ENCODE measurements at places on chromosomes 2 and 18.

- no peak for DNase-seq
Measured at GRCh38 chr2:20670315-20671035, 3.5 kb downstream of the GDF7 start.

- DNase-seq, result no peak
Measured at GRCh38 chr2:43305012-43305411, 78.6 kb upstream of the ZFP36L2 start.

- no peak for DNase-seq
Measured at GRCh38 chr18:63168287-63168686, 151.3 kb downstream of the BCL2 start.

DNA sequence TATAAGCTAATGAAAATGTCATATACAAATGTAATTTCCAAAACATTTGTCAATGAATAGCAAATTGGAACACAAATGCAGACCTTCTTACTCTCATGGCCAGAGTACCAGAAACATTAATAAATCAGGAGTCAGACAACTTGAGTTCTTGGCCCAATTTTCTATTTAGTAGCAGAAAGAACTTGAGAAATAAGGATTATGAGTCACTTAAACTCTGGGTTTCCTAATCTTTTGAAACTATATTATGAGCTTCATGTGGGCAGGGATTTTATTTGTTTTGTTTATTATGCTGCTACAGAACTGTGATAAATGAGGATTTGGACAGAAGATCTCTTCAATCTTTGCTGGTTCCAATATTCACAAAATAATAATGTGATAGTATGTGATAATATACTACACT lies 686.7 kb downstream of the NR4A2 start:
- no peak for DNase-seq

DNA sequence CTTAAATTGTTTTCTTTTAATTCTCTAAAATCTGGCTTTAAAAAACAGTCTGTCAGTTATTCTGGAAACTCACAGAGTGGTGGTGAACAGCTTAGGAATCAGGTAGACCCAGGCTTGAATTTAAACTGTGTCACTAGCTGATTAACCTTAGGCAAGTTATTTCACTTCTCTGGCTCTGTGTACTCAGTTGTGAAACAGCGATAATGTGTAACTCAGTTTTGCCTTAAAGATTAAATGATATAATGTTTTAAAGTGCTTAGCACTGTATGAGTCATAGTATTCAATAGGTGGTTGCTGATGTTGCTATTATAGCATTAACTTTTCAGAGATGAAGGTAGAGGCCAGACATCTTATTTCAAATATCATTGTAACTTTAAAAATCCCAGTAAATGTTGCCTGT lies 40.7 kb downstream of the PKP4 start:
- DNase-seq, result no peak

GRCh38 chr2:69253611-69254301 lies 133.3 kb downstream of the GFPT1 start:
- DNase-seq, result peak; percentile 100

GRCh38 chr2:44351676-44352075 lies 9.6 kb downstream of the PREPL start:
- no peak for DNase-seq

GRCh38 chr2:74578408-74578807 lies 23.9 kb downstream of the DOK1 start:
- DNase-seq, result no peak

DNA sequence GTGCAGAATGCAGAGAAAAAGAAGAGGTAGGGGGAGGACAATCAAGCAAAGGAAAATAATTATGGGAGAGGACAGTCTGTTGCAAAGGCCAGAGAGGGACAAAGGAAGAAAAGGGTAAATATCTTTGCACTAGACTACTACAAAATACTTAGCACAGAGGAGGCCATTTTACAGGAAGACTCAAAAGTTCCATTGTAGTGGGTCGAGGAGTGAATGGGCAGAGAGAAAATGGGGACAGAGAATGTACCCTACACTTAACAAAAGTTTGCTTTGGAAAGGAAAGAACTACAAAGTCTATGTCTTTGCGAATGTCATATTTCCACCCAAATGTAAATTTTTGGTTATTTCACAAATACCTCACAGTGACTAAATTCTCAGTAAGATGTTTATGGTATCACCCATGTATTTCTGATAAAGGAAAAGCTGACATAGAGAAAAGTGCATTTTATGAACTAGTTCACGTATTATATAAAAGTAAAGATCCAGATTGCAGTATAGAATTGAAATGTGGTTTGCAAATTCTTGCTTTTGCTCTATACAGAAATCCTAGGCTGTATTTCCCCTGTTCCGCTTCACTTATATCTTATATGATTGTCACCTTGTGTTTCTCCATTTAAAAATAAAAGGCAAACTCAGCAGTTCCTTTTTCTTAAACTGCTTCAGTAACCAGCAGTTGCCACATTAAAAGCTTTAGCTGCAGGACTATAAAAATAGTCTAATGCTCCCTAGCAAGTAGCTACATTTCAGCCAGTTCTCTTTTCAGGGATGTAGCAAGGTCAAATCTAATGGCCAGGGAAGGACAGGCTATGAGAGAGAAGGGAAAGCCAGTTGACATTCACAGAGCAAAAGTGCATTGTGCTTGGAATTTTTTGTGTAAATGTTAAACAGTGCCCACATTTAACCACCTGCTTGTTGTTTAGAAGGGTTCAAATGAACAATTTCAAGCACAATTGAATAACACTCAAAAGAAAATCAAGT lies 79.7 kb upstream of the CYTIP start:
- no peak for DNase-seq

DNA sequence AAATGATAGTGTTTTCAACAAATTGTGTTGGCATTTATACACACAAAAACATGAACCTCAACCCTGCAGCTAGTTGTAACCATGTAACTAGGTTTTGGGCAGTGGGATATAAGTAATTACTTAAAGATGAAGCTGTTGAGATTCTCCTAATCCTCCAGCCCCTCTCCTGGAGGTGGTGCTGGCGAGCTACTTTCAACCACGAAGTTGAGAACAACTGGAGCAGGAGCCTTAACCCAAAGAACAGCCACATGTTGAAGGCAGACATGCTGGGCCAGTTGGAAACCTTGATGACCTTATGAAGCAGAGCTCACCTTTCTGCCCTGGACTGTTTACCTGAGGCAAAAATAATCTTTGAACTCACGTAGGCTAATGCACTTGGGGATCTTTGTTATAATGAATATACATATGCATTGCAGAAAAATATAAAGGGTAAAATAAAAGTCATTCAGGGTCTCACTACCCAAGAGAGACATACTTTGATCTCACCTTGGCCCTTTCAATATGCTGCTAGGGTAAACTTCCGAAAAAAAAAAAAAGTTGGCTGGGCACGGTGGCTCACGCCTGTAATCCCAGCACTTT lies 89.6 kb upstream of the NPAS2 start:
- peak; percentile 86 for DNase-seq

DNA sequence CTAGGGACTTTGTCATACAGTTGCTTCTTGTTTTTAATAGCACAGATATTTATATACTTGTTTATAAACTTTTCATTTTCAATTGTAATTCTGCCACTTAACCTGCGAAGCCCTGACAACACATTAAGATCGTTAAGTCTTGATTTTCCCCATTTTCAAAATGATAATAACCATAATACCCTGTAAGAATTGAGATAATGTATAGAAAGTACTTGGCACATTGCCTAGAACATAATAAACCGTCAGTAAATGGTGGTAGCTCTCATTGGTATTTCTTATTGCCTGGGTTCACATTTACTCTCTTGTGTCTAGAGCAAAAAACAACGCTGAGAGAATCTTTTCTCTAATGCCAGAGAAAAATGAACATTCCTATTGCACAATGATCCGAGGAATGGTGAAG lies 18.6 kb downstream of the PTCD3 start:
- no peak for DNase-seq

DNA sequence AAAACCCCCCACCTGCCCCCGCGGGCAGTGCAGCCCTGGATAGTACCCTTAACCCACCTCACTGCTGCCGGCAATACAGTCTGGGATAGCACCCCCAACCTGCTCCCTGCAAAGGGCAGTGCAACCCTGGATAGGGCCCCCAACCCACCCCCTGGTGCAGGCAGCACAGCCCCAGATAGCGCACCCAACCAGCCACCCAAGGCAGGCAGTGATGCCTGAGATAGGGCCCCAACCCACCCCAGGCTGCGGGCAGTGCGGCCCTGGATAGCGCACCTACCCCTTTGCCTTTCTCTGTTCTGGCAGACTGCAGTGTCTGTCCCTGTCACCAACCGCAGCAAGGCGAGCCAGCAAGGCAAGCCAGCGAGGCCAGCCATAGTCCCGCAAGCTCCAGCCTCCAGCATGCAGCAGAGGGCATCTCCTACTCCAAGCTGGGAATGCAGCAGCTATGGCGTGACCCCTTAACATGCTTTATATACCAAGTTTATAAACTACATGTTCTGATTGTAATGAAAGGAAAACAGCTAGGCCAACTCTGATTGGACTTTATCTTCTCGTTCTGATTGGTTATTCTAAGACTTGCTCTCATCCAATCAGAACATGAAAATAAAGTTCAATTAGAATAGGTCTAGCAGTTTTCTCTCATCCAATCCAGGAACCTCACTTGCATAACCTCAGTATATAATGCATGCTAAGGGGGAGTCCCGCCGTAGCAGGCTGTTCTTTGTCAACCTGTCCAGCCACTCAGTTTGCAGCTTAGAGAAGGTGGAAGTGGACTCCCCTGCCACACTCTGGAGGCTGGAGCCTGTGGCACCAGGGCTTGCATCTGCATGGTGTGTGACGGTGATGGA lies 34.1 kb upstream of the ANKRD62 start:
- DNase-seq, result no peak

GRCh38 chr2:218959141-218959731 lies at the start of gene CDK5R2:
Gene CDK5R2 (plus strand): TSS chr2:218959666. CDS start chr2:218959821, 155 bp downstream.
- DNase-seq, result peak; percentile 84

DNA sequence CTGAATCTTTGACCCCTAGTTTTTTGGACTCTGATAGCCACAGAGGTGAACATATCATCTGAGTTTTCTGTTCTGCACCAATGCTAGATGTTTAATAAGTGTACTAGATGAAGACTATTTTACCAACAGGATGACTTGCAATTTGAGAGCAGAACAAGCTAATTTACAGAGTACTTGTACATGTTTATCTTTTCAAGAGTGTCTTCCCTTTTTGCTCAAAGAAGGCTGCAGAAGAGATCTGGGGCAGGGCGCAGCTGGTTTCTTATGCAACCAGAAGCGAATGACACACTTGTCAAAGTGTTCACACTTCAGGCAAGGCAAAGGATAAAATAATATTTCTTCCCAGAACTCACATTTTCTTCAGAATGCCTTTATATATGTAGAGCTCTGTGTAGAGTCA lies 86.0 kb downstream of the VWA3B start:
- DNase-seq, result no peak

DNA sequence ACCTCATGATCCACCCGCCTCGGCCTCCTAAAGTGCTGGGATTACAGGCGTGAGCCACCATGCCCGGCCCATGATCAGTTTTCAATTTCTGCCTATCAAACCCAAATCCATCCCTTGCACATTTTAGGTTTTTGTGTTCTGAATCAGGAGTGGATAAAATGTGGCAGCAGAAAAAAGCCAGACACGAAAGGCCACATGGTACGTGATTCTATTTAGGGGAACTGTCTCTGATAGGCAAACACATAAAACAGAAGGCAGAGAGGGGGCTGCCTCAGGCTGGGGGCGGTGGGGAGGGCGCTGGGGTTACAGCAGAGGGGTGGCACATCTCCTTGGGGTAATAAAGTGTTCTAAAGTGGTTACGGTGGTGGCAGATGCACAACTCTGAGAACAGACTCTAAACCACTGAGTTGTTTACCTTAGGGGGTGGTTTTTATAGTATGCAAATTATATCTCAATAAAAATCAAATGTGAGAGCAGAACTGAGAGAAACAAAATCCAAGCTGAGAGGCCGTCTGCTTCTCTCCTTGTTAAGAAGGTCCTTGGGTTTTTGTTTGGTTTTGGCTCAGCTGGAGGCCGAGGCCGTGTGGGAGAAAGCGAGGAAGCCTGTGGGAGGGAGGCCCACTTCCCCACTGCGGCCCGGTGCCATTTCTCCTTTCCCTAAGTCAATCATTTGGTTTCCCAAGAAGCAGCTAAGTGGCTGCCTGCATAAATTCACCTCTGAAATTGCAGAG lies 78.0 kb downstream of the SOWAHC start:
- DNase-seq, result no peak

- DNase-seq, result no peak
Measured at GRCh38 chr18:75176849-75177248, 32.1 kb downstream of the PTGR3 start.

GRCh38 chr18:10002280-10002679 lies 88.5 kb downstream of the VAPA start:
- DNase-seq, result no peak

- DNase-seq, result no peak
Measured at GRCh38 chr2:121085801-121086200, 199.2 kb downstream of the TFCP2L1 start.

- peak; percentile 66 for DNase-seq
Measured at GRCh38 chr2:175690113-175690837, 311.8 kb downstream of the LNPK start.

GRCh38 chr18:62710417-62710816 lies 4.9 kb upstream of the PHLPP1 start:
- no peak for DNase-seq

DNA sequence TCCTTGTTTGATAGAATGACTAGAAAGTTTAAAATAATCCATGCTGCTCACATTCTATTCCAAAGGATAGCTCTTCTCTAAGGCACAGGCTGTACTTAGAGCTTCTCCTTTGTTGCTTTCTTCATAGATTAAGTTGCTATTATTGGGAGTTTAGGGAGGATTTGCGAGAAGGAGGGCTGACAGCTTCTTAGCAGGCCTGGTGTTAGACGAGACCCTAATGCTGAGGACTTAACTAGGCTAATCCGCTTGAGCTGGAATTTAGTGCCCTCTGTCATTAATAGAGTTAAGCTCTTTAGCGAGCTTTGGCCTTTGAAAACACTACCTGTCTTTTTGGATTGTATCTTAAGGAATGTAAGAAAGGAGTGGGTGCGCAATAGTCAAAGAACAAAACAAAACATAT lies 81.3 kb downstream of the MOGAT1 start:
- DNase-seq, result no peak

- DNase-seq, result no peak
Measured at GRCh38 chr2:176177580-176178037, 10.9 kb upstream of the HOXD1 start.

Data from NCI-H460 (cell line).